ENCODE measurements at places on chromosomes 16 and 17.

DNA sequence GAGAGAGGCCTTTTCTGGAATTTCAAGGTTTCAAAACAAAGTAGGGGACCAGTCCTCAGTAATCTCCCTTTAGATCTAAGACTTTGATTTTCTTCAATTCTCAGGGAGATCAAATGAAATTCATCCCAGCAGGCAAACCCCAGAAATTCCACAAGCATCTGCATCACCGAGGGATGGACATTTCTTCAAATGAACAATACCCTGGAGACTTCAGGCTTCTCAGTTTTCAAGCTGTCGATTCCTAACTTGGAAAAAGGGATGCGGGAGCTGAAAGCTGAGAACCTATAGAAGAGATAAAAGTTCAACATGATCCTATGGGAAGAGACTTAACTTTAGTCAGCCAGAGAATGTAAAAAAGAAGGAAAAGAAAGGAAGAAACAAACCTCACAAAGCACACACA, 296.9 kb upstream of the CDH5 start:
- no peak for DNase-seq

DNA sequence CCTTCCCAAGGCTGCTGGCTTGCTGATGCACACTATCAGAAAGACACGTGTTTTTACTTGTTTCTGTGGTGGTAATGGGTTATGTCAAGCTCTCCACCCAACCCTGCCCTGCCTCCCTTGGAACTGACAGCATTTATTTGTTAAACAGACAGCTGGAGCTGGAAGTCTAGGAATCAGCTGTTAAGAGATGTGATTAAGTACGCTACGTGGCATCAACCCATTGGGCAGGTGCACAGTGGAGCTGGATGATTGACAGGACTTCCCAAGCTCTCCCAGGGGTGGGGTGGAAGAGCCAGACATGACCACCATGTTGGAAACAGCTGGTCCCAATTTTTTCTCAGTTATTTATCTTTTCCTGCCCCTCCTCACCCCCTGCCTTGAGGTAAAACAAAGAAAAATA, 49.4 kb downstream of the ADAMTS18 start:
- no peak for DNase-seq

- no peak for DNase-seq
Measured at GRCh38 chr17:76213491-76213890, 26.8 kb downstream of the RNF157 start.

DNA sequence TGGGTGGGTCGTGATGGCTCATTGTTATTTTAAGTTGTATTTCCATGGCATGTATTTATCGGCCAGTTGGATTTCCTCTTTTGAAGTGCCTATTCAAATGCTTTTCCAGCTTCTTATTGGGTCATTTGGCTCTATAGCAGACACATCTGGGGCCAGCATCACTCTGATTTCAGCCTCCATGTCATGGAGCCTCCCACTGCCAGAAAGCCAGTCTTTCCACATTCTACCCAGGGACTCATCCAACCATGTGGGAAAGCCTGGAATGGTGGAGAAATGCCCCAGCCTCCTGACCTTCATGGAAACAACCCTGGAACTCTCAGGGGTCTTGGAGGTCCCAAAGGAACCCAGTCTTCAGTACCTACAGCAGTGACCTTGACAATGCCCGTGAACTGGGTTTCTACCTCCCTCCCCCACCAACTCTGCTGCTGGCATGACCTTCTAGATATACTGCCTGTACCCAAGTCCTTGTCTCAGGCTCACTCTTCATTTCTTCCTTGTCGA, 33.8 kb upstream of the ADGRG1 start:
- no peak for DNase-seq

DNA sequence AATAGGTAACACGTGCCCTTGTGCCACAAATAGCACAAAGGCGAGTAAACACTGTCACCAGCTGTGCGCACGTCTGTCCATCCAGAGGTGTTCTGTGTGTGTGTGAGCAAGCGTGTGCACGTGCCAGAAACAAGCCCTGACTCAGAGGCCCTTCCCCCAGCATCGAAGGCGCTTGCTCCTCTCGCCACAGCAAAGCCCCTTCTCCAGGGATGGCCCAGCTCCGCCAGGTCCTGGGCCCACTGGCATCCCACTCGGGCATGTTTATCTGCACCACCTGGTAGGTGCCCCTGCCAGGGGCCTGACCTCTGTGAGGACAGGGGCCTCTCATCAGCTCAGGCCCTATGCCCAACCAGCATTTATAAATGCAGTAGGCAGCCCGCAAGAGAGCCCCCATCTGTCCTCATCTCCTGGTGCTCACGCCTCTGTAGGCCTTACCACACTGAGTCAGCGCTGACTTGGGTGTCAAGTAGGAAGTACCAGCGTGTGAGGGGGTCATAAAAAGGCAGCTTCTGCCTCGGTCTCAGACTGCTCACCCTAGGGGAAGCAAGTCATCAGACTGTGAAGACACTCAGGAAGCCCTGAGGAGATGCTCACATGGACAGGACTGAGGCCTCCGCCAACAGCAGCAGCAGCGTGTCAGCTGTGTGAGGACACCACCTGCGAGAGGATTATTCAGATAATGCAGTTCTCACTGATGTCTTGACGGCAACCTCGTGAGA, 10.8 kb downstream of the TMEM235 start:
- DNase-seq = no peak

- DNase-seq = no peak
Measured at GRCh38 chr17:79123988-79124387, 49.4 kb downstream of the ENGASE start.

DNA sequence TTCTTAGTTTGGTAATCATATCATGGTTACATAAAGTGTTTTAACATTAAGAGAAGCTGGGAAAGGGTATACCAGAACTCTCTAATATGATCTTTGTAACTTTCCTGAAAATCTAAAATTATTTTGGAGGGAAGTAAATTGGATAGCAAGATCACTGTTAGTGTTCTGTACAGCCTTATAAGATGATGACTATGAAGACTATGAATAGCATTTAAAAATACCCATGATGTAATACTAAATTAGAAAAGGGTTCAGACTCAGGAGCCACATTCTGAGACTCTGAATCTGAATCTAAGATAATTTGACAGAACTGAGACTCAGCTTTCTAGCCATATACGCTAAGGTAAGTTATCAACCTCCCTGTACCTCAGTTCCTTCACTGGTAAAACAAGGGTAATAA, 208.0 kb upstream of the C17orf78 start:
- DNase-seq = no peak
